GM12892 (cell line): ENCODE measurements at places on chromosomes 12 and 14.

DNA sequence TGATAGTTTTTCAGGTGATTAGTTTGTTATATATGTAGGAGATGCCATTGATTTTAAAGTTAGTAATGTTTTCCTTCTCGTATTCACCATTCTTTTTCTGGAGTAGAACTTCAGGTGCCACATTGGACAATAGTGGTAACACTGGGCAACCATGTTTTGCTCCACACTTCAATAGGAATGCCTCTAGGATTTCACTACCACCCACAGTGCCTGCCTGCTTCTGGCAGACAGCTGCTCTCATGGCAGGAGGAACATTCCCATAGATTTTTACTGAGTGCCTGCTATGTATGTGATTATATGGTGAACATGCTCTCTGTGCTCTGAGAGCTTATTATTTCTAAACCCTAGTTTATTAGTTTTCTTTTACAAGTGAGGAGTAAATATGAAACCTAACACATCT, 53.7 kb downstream of the GCH1 start:
- no peak for DNase-seq

DNA sequence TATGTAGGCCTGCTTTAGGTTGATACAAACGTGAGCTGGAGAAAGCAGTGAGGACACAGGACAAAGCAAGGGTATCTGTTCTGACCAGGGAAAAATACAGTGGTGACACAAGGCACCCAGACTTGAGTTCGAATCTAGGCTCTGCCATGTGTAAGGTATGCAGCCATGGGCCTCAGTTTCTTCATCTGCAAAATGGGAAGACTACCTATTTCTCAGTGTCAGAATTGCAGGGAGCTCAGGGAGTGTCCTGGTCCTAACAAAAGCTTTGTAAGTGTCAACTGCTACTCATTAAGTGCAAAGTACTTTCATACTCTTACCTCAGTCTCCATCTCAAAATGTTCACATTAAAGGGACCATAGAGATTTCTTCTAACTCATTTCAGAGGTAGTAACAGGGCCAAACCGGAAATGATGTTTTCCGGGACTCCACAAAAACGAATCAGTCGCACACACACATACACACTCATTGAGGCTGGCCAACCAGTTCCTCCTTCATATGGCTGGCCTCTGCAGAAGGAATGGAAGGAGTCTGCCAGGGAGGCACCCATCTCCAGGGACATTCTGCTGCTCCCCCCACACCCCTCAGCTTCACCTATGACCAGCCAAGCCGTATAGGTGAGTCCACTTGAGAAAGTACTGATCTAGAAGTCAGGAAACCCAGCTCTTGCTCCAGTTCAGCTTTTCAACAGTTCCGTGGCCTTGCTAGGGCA, 7.8 kb downstream of the CTDSP2 start:
- DNase-seq = no peak

GRCh38 chr12:42767998-42768397, 178.5 kb upstream of the PRICKLE1 start:
- no peak for DNase-seq

GRCh38 chr12:130280742-130281141, 56.9 kb upstream of the PIWIL1 start:
- DNase-seq = no peak

GRCh38 chr14:89903340-89903952, 51.1 kb downstream of the EFCAB11 start:
- no peak for DNase-seq

- DNase-seq = no peak
Observed at GRCh38 chr12:77089686-77090220, 24.4 kb upstream of the E2F7 start.

GRCh38 chr12:122840580-122841513, 5.6 kb downstream of the HIP1R start:
- no peak for DNase-seq

GRCh38 chr12:118206107-118206412, 70.1 kb downstream of the PEBP1 start:
- DNase-seq = no peak
